ENCODE measurements at places on chromosomes 1 and 21.

DNA sequence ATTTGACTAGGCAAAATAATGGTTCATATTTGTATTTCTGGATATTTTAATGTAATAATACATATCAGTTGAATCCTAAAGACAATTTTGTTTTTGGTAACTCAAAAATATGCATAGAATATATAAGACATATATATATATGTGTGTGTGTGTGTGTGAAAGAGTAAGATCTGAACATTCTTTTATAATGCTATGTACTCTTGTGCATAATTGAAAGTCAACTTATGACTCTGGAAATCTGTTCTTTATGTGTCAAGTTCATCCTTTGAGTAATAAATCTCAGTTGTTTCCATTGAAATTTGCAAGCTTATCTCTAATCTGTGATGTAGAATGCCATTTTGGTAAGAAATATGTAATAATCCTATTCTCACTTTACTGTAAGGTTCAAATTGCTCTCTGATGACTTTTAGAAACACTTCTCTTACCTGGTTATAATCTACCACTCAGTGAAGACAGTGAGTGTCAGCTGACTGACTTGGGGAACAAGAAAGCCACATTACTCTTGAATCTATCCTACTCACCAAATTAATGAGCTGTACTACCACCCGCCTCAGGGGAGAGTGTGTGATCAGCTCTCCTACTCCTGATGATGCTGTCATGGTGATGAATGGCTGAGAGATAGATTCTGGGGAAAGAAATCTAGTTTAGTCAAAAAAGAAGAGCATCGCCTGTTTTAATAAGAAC, 15.0 kb upstream of the NEK7 start:
- DNase-seq = no peak

DNA sequence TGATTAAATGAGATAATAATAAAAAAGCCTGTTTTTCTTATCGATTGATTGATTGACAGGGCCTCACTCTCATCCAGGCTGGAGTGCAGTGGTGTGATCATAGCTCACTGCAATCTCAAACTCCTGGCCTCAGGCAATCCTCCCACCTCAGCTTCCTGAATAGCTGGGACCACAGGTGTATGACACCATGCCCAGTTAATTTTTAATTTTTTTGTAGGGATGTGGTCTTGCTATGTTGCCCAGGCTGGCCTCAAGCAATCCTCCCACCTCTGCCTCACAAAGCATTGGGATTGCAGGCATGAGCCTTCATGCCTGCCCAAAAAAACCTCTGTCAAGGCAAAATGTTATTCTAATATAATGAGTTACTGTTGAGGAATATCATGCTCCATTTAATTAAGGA, 346.4 kb upstream of the DAB1 start:
- DNase-seq = no peak

DNA sequence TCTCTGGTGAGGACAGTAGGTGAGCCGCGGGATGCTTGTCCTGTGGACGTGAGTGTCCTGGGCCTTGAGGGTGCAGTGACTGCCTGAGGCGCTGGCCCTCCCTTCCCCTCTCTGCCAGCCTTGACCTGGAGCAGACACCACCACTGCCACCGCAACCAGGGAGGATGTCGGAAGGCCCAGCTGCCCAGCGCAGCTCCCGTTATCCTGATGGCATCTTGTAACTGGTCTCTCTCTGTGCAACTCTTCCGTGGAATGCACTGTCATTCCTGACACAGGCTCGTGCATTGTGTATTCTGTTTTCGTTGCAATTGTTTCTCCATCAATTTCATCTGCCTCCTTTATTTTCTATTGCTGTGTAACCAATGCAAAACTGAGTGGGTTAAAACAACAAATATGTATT, 118.2 kb downstream of the PCBP3 start:
- DNase-seq = no peak

- DNase-seq = no peak
Observed at GRCh38 chr1:245880754-245881403, 626.2 kb downstream of the SMYD3 start.

DNA sequence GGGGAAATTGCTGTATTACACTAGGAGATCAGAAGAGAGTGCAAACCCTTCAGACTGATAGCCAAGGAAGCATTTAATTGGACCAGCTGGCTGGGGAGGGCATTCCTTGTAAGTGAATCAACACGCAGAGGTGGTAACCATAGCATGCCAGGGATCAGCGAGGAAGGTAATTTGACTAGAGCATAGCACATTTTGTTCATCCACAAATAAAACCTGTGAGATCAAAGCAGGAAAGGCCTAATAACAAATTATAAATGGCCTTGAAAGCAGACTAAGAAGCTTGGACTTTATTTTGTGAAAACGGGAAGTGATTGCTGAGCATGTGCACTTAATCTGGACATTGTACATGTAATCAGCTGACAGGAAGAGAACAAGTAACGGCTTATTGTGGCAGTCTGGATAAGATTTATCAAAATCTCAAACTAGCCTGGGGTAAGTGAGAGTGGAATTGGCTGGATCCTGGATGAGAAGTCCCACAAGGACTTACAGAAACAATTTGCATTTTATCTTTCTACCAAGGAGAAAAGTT, 11.7 kb upstream of the CD55 start:
- no peak for DNase-seq

GRCh38 chr1:241637604-241638003, 2.6 kb downstream of the CHML start:
- no peak for DNase-seq

GRCh38 chr1:175840787-175841186, 97.4 kb upstream of the TNR start:
- DNase-seq = no peak

DNA sequence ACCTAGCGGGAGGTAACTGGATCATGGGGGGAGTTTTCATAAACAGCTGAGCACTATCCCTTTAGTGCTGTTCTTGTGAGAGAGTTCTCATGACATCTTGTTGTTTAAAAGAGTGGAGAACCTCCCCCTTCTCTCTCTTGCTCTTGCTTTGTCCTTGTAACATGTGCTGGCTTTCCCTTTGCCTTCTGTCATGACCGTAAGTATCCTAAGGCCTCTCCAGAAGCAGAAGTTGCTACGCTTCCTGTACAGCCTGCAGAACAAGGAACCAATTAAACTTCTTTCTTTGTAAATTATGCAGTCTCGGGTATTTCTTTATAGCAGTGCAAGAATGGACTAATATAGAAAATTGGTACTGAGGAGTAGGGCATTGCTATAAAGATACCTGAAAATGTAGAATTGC, 515.6 kb downstream of the NEGR1 start:
- DNase-seq = no peak

DNA sequence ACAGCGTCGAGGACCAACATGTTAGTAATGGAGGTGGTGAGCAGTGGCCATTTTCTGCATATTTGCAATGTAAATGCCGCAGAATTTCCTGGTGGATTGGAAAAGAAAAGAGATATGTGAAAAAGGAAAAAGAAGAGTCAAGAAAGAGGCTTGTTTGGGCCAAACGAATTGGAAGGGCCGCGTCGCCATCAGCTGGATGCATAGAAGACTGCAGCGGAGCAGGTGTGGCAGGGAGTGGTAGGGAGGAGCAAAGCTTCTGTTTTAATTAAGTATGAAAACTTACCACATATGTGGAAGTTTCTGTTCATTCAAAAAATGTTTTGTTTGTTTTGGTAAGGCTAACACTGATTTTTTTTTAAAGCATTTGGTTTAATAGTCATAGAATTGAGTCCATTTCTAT, 690.7 kb downstream of the NCAM2 start:
- DNase-seq = no peak

GRCh38 chr1:163094182-163094581, 25.0 kb downstream of the RGS4 start:
- DNase-seq = no peak

GRCh38 chr1:184622136-184622823, 132.4 kb downstream of the EDEM3 start:
- no peak for DNase-seq

DNA sequence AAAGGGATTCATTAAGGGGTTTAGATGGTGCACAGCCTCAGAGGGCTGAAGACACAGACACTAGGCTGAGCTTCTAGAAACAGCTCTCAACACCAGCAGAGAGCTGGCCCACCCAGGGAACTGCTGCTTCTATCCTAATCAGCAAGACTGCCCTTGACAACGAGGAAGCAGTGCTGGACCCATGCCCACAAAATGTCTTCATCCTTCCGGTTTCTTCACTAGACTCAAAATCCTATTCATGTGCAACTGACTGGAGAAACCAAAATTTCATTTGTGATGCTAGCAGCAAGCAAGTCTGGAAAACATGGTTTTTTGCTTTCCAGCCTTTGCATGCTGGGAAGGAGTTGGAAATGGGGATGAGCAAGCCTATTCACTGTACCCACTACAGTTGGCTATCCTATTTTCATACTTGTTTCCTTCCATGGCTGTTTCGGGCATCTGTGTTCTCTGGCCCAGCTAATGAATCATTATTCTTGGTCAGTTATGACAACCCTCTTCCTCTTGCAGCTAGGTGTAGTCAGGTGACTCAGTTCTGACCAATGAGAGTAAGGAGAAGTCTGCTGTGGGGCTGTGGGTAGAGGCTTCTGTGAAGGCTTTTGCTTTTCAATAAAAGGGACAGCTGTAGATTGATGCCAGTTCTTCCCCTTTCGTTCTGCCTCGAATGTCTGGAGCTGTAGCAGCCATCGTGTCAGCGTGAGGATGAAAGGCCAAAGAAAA, 14.6 kb upstream of the TMEM61 start:
- no peak for DNase-seq

DNA sequence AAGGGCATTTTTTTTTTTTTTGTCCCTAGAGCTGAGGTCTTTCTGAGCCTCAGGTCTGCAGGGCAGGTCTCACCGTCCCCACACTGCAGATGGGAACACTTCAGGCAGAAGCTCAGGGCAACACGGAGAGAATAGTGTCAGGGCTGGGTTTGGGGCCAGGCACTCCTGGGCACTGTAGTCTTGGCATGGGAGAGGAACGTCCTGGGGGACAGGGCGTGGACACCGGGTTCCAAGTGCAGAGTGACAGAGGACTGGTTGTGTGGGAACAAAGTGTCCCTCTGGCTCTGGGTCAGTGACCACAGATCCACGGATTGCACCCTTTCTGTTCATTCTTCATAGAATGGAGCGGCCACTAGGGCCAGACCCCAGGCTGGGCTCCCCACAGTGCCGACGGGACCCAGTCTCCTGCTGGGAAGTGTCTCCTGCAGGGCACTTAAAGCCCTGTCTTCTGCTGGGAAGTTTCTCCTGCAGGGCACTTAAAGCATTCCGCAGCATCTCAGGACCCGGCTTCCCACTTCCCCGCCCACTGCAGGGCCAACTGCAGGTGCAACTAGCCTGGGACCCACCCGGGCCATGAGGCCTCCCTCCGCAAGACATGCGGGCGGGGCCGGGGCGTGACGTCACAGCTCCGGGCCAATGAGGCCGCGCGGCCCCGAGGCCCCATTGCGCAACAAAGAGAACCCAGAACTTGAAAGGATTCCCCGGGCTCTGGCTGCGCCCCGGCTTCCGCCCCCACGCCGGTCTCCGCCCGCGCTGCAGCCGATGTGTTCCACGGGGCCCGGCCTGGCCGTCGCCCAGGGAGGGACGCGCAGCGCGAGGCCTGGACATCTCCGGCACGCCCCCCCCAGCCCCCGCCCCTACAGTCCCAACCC, 1.2 kb downstream of the GPR153 start:
- DNase-seq = peak; percentile 71

- no peak for DNase-seq
Observed at GRCh38 chr1:228937851-228938536, 202.7 kb downstream of the RHOU start.

DNA sequence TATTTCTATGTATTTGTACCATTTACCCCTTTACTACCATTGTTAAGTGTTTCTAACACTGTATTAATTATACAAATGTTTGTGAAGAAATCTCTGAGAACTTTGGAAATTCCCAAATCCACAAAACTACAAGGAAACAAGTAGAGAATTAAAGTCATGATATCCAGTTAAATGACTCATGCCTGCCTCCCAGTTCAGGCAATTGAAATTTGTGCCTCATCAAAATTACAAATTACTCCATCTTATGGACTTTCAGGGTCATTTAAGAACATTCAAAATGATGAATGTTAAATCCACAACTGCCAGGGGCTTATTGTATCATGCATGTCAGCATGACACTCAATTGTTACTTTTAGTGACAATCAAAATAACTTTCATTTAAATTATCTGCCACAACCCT, 282.4 kb downstream of the ZNF326 start:
- DNase-seq = no peak

DNA sequence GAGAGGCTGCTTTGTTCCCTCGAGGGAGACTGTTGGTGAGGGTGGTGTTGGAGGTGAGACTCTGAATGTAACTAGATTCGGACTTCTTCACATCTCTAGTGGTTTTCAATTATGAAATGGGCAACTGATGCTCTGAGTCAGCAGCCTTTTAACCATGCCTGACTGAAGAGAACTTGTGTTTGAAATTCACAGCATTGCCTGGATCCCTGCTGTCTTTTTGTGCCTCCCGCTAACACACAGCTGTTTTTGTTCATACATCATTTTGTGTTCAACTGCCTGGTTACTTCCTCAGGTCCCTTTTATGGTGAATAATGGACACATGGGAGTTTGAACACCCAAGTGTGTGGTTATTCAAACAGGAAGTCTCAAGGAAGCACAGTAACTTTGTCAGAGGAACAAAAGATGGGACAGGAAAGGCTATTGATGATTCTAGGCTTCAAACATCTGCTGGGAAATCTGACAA, 16.8 kb downstream of the LAMC1 start:
- no peak for DNase-seq

DNA sequence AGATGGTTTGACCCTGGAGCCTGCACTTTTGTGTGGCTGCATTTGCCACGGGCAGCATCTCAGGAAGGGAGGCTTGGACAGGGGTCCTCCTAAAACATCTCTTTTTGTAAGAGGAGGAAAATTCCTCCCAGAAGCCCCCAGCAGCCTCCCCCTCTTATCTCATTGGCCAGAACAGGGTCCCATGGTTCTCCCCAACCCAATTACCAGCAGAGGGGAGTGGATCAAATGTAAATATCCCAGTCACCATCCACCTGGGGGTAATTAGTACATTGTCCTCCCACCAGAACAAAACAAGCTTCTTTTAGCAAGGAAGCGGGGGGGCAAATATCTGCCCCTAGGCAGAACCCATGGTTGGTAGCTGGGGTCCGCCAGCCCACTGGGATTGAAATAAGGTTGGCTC, 44.7 kb upstream of the TENT5B start:
- no peak for DNase-seq

GRCh38 chr1:23148084-23148483, 20.6 kb downstream of the LUZP1 start:
- no peak for DNase-seq

DNA sequence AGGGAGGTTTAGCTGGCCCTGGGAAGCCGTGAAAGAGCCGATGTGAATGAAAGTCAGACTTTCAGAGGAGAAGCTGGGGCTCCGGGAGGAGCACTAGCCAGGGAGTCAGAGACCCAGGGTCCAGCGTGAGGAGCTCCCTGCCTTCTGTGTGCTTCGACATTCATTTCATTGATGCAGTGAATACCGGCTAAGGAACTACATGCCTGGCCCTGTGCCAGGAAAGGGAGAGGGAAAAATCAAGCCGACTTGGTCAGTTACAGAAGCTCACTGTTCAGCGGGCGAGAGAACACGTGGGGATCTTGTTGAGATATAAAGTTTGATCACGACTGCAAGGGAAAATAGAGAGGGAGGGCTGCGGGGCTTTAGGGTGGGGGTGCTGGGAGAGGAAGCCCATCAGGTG, 76.7 kb upstream of the RUNX3 start:
- DNase-seq = no peak

GRCh38 chr21:29347274-29347681, 48.6 kb downstream of the BACH1 start:
- DNase-seq = no peak

- DNase-seq = no peak
Observed at GRCh38 chr1:178599087-178599486, 86.2 kb downstream of the TEX35 start.

- no peak for DNase-seq
Observed at GRCh38 chr1:11657654-11658053, 3.0 kb downstream of the FBXO44 start.

Measured in activated CD4-positive, alpha-beta T cell treated with anti-CD3 and anti-CD28 coated beads, Interleukin-2, amount 50 U/mL, for 4 hours (primary cell).